ENCODE measurements at places on chromosomes 3 and 15.
A peak's percentile ranks its signal among the peaks of the same experiment; 100 is the strongest.

GRCh38 chr15:78177447-78177873, 28.3 kb downstream of the IDH3A start:
- peak; percentile 37 for DNase-seq

- no peak for DNase-seq
Observed at GRCh38 chr3:9233814-9234600, 15.4 kb downstream of the SRGAP3 start.

DNA sequence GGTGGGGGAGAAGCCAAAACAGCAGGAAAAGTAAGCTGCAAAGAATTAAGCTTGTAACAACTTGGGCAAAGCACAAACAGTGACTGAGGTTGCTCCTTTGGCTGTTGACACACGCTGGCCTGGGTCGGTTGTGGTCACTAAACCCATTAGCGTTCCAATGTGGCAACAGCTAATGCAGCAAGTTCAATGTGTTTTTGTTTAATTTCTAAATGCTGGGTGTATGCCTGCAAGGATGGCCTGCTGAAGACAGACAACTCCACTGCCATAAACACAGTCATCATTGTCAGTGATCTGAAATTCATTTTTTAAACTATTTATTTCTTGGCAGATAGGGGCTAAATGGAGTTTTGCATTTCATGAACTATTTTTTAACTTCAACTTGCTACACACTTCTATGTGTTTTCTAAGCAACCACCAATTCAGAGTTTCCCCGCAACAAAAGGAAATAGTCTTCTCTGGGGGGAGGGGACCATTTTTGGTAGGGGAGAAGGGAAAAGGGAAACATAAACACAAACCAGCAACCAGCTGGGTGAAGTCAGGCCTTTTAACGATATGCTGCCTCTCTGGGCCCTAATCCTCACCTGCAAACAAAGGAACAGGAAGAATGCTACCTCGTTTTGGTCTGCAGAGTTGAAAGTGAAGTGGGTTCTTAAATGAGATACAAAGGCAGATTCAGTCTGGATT, 34.8 kb upstream of the WNT5A start:
- no peak for DNase-seq

DNA sequence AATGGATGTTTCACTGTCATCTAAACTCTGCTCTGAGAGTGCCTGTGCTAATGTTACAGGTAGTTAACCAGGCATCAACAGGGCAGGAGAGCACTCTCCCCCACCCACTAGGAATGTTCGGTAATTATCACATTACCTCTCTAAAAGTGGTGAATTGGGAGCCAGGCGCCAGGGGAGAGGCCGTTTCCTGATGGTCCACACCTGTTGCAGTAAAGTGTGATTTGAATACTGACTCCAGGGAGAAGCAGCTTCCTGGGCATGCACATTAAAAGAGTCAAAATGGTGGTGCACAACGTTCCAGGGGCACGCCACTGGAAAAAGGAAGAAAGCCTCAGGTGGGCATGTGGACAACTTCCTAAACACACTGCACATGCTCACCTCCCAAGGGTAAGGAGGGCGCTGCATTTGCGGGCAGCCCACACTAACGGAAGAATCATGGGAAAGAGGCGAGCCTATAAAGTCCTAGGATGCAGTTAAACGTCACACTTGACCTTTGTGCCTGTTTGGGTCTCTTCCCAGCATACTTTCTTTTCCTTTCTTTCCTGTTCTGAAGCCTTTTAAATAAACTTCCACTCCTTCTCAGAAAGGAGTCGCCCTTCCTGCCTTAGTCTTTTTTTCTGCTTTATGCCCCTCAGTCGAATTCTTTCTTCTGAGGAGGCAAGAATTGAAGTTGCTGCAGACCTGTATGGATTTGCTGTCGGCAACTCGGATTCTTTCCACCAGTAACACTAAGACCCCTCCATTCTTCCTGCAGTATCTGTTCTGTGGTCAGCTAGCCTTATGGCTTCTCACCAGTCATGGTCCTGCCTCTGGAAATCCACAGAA, 28.9 kb upstream of the GPD1L start:
- DNase-seq = no peak

DNA sequence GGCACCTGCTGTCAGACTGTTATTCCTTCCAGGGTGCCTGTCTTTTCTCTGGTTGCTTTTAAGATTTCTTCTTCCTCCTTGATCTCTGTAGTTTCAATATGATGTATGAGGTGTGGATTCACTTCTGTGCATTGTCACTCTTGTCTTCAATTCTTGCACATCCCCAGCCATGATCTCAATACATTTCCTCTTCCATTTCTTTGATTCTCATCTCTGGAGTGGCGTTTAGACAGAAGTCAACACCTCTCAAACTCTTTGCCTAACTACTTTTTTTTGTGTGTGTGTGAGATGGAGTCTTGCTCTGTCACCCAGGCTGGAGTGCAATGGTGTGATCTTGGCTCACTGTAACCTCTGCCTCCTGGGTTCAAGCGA, 224.4 kb upstream of the LYSMD4 start:
- no peak for DNase-seq

- DNase-seq = no peak
Observed at GRCh38 chr3:175413926-175414325, 554.8 kb downstream of the NAALADL2 start.

DNA sequence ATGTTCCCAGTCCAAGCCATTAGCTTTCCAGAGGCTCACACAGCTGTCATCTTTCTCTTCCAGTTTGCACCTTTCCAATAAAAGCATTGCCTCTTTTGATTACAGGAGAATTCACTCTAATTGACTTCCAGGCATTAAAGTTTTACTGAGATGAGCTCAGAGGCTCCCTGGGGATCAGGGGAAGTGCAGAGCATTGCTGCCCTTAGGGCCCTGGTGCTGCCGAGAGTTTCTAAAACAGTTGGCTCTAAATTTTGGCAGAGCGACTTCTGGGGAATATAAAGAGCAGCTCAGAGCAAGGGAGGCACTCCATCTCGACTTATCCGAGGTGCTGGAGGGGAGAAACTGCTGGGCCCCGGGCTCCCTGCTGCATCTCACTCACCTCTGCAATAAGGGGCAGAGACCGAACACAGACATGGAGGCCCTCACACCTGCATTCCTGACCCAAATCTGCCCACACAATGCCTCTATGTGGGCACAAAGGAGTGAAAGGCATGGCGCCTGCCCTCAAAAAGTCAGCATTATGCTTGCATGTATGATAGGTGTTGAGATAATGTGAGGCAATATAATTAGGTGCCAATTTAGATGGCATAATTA, 61.7 kb downstream of the SCN11A start:
- no peak for DNase-seq

DNA sequence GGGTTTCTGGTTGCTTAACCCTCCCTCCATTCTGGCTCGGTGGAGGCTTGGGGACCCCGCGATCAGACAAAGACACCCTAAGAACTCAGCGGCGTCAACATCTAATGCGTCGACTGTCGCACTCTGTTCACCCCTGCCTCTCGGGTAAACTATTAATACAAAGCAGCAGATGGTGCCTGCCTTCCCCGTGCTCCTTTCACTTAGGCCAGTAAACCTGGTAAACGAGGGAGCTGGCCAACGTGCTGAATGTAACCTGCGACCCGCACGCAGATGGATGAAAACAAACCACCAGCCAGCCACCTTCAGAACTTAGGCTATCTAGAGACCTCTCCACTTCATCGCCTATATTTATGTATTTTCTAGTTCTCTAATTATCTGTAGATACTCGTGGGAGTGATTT, 848 bp upstream of the CADPS start:
- no peak for DNase-seq

DNA sequence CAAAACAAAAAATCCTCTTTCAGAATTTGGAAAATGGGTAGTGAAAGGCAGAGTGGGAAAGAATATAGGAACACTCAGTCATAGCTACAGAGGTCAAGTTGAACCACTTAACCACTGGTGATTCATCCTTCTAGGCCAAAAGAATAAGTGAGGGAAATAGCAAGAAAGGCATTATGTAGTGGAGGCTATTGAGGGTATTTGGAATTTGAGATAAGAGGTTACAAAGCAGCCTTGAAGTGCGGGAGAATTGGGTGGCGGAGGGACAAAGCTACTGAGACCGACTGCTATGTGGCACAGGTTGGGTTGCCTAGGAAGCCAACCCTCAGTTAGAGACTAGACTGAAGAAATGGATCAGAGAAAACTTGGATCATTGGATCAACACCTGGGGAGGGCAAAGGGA, 109.5 kb downstream of the SYNPR start:
- no peak for DNase-seq

DNA sequence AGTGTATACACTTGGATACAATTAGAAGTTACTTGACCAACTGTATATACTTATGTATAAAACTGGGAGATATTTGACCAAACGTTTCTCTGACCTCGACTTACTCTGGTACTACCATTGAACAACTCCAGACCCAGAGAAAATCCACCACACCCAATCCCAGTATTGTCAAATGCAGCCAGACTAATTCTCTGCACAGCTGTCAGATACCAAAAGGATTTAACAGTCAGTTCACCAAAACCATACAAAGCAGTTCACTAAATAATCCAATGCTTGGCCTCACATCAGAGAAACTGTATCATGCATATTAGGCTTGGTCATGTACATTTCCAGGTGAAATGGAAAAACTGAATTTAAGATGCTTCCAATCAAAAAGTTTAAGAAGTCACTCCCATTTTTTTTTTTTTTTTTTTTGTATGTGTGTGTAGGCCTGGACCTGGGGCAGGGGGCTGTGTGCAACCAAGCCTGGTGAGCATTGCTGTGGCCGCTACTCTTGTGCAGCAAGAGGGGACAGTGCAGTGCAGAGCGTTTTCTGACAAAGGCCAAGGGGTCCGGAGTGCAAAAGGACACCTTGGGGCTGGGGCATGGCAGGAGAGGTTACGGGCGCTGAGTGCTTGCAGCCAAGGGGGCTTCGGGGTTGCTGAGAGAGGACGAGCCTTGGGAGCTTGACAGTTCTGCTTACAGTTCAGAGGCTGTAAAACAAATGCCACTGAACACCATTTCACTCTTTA, 1.4 kb downstream of the TOMM70 start:
- no peak for DNase-seq

DNA sequence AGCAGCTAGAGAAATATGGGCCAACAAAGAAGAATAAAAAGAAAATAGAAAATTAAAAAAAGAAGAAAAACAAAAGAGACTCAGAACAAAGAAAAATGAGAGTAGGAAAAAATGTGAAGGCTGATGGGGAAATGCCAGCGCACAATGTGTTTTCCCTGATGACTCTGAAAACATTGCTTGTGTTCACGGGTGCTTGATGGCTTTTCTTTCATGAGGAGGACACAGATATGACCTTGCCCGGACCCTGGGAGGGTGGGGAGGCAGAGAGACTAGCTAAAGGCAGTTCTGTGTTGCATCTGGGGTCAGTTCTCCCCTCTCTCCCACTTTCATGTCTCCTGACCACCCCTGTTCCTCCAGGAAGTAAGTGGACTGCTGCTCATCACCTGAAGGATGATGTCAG, 125.9 kb downstream of the MOBP start:
- DNase-seq = no peak

DNA sequence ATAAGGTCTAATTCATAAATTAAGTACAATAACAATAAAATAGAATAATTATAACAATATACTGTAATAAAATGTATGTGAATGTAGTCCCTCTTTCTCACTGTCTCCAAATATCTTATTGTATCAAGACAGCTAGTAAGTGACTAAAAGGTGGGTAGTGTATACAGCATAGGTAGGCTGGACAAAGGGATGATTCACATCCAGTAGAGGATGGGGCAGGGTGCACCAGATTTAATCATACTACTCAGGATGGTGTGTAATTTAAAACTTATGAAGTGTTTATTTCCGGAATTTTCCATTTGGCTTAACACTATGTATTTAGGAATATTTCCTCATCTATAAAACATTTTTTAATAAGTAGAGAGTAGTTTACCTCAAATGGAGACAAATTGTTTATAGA, 876.1 kb upstream of the CADM2 start:
- DNase-seq = no peak

DNA sequence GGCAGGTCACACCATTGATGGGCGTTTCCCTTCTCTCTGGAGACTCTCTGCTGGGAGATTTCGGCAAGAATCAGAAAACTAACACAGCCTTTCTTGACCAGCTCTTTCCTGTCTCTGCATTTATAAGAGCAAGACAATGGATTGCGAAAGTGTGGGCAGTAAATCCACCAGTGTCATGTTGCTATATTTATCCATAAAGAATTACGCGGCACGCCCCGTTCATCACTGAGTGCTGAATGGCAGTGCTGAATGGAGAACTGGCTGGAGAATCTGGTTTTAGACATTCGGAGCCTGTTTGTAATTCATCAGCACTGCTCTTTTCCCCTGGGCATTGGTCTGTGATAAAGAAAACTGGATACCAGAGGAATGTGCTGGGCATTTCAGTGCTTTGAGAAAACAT, 2.0 kb upstream of the CEMIP start:
- DNase-seq = no peak

- DNase-seq = no peak
Observed at GRCh38 chr3:67048715-67049074, 50.6 kb downstream of the KBTBD8 start.

DNA sequence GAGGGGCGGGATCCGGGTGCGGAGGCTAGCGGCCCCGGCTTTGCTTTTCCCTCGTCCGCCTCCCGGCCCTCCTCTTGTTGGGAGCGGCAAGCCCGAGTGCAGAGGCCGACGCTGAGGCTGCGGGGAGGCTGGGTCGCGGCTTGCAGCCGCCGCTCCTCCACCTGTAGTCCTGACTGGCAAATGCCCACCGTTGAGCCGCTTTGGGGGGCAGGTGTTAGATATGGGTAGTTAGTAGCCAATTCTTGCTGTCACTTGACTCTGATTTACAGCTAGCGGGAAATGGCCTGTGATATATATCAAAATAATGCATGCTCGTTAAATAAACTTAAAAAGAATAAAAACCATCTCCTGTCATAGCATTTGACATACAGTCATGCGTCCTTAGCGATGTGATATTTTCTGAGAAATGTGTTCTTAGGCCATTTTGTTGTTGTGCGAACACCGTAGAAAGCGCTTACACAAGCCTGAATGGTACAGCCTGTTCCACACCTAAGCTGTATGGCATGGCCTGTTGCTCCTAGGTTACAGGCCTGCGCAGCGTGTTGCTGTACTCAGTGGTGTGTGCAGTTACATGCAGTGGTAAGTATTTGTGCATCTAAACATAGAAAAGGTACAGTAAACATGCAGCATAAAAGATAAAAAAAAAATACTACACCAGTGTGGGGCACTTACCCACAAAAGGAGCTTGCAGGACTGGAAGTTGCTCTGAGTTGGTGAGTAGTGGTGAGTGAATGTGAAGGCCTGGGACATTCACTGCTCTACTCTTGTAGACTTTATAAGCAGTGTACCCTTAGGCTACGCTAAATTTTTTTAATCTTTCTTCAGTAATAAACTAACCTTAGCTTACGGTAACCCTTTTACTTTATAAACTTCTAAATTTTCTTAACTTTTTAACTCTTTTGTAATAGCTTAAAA, 873 bp downstream of the CAPN7 start:
- DNase-seq = no peak
